ENCODE measurements at places on chromosomes 4 and X.

DNA sequence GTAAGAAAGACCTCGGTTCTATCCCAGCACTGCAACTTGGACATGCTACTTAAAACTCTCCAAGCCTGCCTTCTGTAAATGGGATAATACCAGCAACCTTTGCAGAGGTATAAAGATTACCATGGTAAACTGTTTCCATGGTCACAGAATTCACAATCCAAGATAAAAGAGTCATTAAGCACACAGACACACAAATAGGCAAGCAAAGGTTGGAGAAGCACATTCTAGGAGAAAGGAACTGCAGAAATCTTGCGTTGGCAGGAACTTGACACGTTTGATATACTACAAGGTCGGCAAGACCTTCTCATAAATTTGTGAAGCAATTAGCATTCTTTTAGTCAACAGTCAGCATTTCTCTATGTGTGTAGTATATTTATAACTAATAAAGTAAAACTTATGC is 12.3 kb upstream of the CHRNA9 start:
- DNase-seq = peak; percentile 42

- no peak for DNase-seq
These were observed 121.6 kb upstream of the STK26 start for GRCh38 chrX:131901546-131901945.

GRCh38 chr4:76484654-76485053 is 49.6 kb downstream of the SHROOM3 start:
- no peak for DNase-seq

- no peak for DNase-seq
These were observed 517.7 kb upstream of the FTHL17 start for GRCh38 chrX:31589503-31589902.

DNA sequence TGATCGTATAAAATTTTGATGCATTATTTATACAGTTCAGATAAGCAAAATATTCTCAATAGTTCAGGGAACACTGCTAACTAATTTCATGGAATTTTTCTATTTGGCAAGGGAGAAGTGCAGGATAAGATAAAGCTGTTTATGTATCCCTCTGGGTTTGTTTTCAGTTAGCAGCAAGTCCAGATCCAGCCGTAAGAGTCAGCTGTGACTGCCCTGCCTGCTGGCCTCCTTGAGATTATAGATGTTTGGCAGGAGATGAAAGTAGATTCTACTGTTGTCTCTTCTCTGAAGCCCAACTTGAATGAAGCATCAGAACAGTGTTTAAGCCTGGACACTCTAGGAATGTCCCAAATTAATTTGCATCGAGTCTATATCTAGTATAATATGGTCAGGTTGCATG is 29.5 kb downstream of the ANTXR2 start:
- no peak for DNase-seq

DNA sequence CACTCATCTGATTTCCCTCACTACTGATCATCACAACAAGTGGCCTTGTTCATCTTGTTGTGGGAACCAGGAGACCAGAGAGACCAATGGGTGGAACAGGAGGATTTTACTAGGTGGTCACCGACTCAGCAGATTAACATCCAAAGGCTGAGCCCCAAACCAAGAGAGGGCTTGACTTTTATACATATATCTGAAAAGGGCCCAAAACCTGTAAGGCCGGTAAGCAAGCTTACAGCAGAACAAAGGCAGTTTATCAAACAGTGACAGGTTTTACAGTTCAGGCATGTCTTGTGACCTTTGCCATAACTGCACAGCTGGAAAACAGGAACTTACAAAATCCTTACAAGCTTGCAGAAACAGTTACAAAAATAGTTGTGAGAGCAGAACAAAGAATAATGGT is 195.9 kb downstream of the OR13H1 start:
- no peak for DNase-seq

DNA sequence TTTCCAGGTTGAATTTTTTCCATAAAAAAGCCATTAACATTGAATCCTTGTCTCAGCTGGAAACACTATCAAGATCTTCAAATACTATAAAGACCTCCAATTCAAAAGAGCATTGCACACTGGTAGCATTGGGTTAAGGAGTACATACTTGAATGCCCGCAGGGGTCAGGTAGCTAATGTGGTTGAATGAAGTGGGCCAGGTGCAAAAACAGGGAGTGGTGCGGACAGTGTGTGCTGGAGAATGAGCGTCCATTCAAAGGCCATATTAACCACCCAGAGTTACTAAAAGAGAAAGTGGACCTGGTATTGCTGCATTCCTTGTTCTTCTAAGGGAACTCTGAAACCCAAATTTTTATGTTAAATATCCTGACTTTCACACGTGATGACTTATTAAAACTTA is 91.6 kb downstream of the NYX start:
- no peak for DNase-seq

- peak; percentile 87 for DNase-seq
These were observed 219.0 kb upstream of the GIMD1 start for GRCh38 chr4:106587558-106587957.

- DNase-seq = peak; percentile 96
These were observed 90.7 kb upstream of the SORBS2 start for GRCh38 chr4:185902654-185903053.

DNA sequence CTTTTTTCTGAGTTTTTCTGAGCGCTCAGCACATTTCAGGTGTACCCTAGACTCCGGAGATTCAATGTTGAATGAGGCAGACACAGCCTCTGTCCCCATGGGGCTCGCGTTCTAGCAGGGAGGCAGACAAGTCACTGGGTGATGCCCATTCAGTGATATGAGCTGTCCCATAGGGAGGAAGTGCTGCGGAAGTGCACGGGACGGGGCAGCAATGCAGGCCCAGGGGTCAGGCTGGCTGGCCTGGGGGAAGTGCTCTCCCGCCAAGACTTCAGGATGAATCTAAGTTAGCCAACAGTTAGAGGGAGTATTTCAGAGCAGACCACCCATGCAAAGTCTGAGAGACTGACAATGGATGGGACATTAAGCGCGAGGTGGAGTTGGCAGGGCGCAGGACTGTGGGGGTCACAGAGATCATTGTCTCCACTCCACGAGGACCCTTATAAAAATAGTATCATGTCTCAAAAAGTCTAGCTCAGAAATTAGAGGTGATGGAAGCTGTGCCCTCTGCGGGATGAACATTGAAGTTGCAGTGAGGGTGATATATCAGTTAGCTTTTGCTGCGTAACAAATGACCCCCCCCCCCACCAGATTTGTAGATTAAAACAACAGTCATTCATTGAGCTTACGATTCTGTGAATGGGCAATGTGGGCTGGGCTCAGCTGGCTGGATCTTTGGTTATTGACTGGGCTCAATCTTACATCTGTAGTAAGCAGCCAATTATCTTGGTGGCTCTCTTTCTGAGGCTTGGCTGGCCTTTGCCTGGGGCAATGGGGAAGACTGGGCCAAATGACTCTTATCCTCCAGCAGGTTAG is 16.4 kb downstream of the PSAPL1 start:
- DNase-seq = no peak

GRCh38 chr4:143405075-143405730 is 68.5 kb downstream of the GAB1 start:
- peak; percentile 38 for DNase-seq

DNA sequence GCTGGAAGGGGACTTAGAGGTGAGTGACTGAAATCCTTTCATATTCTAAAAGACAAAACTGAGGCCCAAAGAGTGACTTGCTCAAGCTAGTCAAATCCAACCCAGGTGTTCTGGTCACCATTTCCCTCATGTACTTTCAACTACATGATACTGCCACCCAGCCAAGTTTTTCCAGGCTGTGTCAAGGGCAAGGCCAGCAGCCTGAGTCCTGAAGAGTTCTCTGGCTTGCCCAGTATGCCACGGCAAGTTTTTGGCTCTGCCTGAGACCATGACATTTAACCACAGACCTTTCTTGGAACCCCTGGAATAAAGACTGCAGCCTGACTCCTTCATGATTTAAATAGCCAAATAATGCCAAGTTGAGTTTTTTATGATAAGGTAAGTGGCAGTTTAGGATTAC is 10.7 kb upstream of the TMEM164 start:
- DNase-seq = no peak
